ENCODE measurements at places on chromosomes 12 and 14. TPM values are rescaled to one million over a fixed set of nuclear protein-coding genes. Genes with fewer than 3 reads are reported as not detected.

Gene HOXC6
- 17.0 TPM for total RNA-seq

Gene RPGRIP1
- total RNA-seq: 1.1 TPM

Gene TMEM229B
- 2.5 TPM for total RNA-seq

Gene PRH2
- total RNA-seq: 0.70 TPM

Gene TAS2R10
- 1.6 TPM for total RNA-seq

Gene SLC10A1
- not detected for total RNA-seq

Gene KCNMB4
- total RNA-seq: 8.9 TPM

Gene ACRBP
- 2.3 TPM for total RNA-seq

Gene PLEKHG7
- total RNA-seq: 0.58 TPM

Gene LHX5
- not detected for total RNA-seq

Gene MDGA2
- 2.5 TPM for total RNA-seq
